ENCODE measurements at places on chromosomes 1 and 21. TPM values are rescaled to one million over a fixed set of nuclear protein-coding genes. Genes with fewer than 3 reads are reported as not detected.

The ABCA4 gene
- total RNA-seq = 0.20 TPM

GRCh38 chr1:229286099-229286766 lies 15.3 kb downstream of the RAB4A start:
- DNase-seq = no peak

DNA sequence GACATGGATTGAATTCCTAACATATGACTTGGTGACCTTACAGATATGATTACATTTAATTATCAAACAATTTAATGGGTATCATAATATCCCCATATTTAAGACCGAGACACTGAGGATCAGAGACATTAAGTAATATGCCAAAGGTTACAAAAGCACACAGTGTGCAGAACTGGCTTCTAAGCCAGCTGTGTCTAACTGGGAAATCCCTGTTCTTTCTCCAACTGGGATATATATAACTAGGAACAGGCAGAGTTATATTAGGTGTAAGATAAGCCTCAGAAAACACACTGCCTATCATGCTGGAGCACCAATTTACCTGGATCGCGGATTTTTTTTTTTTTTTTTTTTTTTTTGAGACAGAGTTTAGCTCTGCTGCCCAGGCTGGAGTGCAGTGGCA lies 88.3 kb upstream of the ADGRL2 start:
- no peak for DNase-seq

- DNase-seq = peak; percentile 99
These were observed 157.3 kb downstream of the SLC30A10 start for GRCh38 chr1:219771080-219771479.

DNA sequence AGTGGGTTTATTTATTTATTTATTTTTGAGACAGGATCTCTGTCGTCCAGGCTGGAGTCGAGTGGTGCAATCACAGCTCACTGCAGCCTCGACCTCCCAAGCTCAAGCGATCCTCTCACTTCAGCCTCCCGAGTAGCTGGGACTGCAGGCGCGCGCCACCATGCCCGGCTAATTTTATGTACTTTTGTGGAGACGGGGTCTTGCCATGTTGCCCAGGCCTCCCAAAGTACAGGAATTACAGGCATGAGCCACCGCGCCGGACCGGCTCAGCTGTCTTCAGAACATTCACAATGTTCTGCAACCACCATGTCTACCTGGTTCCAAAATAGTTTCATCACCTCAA lies 406 bp upstream of the DNAJC8 start:
- no peak for DNase-seq

Measured in astrocyte (in vitro differentiated cells and primary cell).